ENCODE measurements at places on chromosomes 2 and 18. TPM values are rescaled to one million over a fixed set of nuclear protein-coding genes. Genes with fewer than 3 reads are reported as not detected.

- DNase-seq, result no peak
These were observed 167.1 kb upstream of the TRIB2 start for GRCh38 chr2:12549641-12550040.

DNA sequence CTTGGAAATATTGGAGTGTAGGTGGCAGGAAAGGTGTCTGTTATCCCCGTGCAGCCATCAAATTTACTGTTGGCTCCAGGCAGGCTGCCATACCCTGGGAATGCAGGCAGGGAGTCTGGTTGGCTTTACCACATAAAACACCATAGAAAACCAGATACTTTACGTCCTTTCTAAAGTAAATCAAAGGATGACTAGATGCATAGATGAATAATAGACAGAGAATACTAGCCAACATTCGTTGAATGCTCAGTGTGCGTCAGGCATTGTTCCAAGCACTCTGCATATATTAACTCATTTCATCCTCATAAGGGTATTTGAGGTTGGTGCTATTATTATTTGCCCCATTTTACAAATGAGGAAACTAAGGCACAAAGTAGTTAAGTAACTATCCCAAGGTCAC is 65.2 kb downstream of the VSNL1 start:
- DNase-seq, result no peak

DNA sequence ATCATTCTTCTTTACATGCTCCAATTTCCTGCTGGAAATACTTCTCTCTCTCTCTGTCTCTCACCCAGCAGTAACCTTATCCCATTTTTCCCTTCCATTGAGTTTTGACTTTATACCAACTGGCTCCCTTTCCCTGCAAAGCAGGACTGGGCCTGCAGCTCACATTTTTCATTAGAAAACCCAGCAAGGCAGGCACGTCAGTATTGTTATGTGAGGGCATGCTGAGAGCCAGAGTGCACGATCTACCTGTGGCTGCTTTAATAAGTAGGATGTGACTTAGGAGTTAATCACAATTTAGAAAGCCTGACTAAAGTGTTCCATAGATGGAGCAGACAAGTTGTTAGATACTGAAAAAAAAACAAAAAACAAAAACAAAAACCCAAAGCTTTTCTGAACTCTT is 5.2 kb upstream of the NDUFV2 start:
- DNase-seq, result no peak

DNA sequence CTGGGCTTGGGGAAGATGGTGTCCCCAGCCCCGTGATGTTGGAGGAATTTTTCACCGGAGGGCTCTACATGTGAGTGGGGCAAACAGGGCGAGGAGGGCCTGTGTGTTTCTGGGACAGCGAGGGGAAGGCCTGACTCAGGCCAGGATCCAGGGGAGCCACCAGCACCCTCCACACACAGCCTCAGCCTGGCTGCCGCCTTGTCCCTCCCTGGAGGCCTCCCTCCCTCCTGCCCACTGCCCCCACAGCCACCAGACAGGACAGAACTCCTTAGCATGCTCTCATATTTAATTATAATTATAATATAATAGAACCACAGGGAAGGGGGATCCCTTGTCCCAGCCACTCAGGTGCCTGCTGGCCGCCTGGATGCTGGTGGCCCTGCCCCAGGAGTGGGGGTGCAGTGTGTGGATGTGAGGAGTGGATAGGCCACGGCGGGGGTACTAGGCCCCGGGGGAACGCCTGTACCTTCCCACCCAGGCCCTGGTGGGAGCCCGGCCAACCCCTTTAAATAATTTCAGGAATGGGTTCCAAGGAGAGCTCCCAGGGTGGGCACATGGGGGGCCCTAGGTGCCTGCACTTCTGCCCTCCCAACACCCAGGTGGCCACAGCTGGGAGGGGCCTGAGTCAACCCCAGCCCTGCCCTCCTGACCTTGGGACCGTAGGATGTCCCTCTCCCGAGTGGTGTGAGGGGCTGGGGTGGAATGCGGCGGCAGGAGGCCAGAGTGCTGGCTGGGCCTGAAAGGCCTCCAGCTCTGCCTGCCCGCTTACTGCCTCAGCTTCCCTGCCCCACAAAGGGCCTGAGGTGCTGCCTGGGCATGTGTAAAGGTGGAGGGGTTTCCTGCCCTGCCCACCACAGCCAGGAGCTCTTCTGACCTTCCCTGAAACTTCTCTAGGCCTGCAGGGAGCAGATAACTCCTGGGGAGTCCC is 8.8 kb downstream of the PDCD1 start:
- no peak for DNase-seq

- no peak for DNase-seq
These were observed 453.5 kb upstream of the SMIM21 start for GRCh38 chr18:75880925-75881504.

Gene SATB2
- total RNA-seq, result 0.13 TPM

Gene C2orf72
- total RNA-seq, result not detected

Gene MOGAT1
- total RNA-seq, result not detected

Gene FNDC4
- not detected for total RNA-seq

All from naive thymus-derived CD4-positive, alpha-beta T cell (primary cell).